ENCODE measurements at places on chromosomes 6 and 20.

- DNase-seq: no peak
Observed at GRCh38 chr20:40652441-40652987, 36.5 kb downstream of the MAFB start.

DNA sequence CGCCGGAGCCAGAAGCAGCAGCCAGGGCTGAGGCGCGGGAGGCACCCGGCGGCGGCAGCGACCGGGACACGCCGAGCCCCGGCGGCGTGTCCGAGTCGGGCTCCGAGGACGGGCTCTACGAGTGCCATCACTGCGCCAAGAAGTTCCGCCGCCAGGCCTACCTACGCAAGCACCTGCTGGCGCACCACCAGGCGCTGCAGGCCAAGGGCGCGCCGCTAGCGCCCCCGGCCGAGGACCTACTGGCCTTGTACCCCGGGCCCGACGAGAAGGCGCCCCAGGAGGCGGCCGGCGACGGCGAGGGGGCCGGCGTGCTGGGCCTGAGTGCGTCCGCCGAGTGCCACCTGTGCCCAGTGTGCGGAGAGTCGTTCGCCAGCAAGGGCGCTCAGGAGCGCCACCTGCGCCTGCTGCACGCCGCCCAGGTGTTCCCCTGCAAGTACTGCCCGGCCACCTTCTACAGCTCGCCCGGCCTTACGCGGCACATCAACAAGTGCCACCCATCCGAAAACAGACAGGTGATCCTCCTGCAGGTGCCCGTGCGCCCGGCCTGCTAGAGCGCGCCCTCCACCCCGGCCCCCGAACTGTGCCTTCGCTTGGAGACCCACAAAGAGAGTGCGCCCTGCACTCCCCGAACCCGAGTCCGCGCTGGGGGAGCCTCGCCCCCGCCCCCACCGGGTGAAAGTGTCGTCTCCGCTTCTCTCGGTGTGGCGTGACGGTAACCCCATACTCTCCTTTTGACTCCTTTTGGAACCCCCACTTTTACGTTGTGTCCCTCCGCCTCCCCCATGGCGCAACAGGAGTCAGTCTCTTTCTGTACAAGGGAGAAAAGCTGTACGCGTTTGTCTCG is 1.6 kb downstream of the INSM1 start:
- peak; percentile 68 for DNase-seq

- DNase-seq: no peak
Observed at GRCh38 chr6:90146921-90147649, 149.6 kb downstream of the BACH2 start.

GRCh38 chr6:170210026-170210390 is 80.9 kb downstream of the DLL1 start:
- no peak for DNase-seq

DNA sequence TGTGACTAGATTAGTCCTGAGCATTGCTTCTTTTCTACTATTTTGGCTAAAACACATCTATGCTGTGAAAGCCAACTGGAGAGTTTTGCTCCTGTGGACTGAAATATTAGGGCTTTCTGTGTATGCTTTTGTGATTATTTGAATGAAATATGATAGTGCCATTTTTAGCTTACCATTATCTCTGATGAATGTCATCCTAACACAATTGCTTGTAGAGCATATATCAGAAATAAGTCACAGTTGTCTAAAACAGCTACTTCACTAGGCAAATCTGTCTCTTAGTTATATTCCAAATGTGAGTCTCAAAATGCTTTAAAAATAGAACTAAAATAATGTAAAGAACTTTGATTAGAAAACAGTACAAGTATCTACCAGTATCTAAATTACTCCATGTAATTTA is 401.4 kb upstream of the PTCHD4 start:
- no peak for DNase-seq
